Left lung (tissue), 14 donors: ENCODE measurements at places on chromosomes 2 and 18. TPM values are rescaled to one million over a fixed set of nuclear protein-coding genes. Genes with fewer than 3 reads are reported as not detected.

Gene CFAP210
- 3.1 TPM for polyA plus RNA-seq

DNA sequence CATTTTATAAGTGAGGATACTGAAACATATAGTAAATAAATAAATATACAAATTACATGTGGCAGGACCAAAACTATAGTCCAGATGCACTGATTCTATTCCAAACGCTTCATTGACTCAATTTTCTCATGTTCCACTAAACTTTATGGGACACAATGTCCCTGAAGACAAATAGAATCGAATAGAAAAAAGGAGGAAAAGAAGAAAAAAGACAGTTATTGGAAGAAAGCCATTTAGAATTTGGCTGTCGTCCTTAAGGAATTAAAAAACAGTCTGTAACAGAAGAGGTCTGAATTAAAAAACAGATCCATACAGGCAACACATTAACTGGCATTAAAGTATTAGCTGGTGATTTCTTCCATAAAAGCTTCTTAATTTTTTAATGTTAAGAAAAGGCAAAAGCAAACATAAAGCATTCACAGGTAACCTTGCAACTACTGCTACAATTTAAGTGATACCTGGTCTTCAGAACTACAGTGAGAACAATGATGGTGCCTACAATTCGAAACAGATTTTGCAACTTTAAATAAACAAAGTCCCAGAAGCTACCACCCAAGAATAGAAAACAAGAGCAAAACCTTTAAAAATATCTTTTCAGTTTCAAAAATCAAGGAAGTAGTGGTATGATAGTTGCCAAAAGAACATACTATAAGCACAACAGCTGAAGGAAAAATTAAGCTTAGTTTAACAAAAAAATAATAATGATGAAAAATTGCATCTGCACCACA is 17.4 kb upstream of the CHAC2 start:
- no peak for DNase-seq

- DNase-seq = no peak
Observed at GRCh38 chr2:158113741-158114295, 12.1 kb downstream of the UPP2 start.

- DNase-seq = no peak
Observed at GRCh38 chr2:74528600-74529356, 728 bp downstream of the AUP1 start.

Gene SATB2
- 3.3 TPM for polyA plus RNA-seq

DNA sequence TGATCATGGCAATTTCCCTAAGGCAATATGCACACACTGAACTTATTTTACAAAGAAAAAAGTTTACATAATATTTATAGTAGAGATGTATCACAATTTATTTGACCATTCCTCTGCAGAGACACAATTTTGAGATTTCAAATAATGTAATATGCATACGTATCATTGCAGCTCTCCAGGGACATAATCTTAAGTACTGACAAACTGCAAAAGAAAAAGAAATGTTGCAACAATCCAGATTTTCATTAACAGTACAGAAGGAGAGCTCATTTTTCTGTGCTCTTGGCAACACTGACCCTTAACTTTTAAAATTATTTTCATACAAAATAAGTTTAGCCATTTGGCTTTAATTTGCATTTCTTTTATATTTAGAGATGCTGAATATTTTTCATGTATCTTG is 710.2 kb upstream of the SLC39A10 start:
- DNase-seq = no peak

Gene AQP12A
- polyA plus RNA-seq = not detected

Gene RBM45
- 26.7 TPM for polyA plus RNA-seq

Gene NT5DC4
- polyA plus RNA-seq = not detected

DNA sequence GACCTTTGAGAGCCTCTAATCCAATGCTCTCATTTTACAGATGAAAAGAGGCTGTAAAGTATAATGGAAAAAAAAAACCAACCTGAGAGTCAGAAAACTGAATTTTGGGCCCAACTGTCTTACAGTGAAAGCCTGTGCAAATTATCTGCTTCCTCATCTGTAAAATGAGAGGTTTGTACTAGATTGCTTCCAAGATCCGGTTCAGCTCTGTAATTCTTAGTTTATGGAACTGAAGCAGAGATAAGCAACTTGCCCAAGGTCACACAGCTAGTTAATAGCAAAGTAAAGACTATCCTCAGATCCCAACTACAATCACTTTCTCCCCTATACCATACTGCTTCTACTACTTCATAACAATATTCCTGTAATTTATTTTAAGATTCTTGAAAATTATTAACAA is 6.3 kb downstream of the TLK1 start:
- DNase-seq = no peak
